ENCODE measurements at places on chromosomes 3 and 15.

GRCh38 chr3:173983343-173983742 is 585.8 kb downstream of the NLGN1 start:
- no peak for DNase-seq

GRCh38 chr15:63038926-63039673 is 3.4 kb upstream of the TPM1 start:
- DNase-seq: no peak

DNA sequence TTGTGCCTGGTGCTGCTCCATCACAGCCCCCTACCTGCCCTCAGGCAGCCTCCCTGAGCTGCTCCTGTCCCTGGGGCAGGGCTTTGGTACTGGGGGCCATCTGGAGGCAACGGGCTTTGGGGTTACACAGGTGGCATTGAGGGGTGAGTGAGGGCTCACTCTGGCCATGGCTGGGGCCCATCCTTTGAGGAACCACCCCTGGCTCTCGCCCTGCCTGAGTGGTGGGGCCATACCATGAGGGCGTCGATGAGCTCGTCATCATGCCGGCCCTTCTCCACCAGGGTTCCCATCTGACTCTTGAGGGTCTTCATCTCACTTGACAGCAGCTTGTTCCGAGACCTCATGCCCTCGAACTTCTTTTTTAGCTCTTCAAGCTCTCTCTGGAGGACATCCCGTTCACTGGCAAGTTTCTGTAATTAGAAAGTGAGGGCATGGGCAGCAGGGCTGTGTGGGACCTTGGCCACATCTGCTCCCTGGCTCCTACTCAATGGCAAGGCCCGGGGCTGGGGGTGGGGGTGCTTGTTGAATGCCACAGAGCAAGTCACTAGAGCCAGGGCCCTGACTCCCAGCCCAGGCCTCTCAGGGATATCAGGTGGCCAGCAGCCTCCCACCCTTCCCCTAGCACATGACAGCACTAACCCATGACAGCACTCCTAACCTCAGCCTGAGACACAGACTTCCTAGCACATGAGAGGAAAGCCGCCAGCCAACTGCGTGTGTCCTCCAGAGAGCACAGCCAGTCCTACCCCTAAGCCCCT is 33.5 kb downstream of the CCDC13 start:
- no peak for DNase-seq

- no peak for DNase-seq
Observed at GRCh38 chr3:171511450-171511849, 51.2 kb upstream of the TNIK start.

- DNase-seq: no peak
Observed at GRCh38 chr15:41836073-41836472, 2.6 kb upstream of the PLA2G4B start.

GRCh38 chr3:39707314-39707909 is 102.0 kb upstream of the MYRIP start:
- no peak for DNase-seq

DNA sequence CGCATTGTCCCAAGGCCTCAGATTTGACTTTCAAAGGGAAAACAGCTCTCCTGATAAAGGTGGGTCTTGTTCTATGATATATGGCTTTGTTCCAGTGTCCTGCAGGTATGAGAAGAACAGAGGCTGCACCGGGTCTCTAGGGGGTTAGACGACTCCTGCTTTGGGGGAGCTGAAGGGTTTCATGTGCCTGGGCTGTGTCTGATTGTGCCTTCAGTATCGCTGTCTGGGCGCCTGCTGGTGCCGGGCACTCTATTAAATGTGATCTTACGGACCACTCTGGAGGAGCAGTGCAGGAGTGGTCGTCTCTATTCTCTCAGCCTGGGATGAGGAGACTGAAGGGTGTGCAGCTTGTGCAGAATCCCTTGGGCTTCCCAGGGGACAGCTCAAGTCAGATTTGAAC is 16.0 kb downstream of the PAQR5 start:
- no peak for DNase-seq
